Activated CD8-positive, alpha-beta memory T cell treated with anti-CD3 and anti-CD28 coated beads, Interleukin-2, amount 50 U/mL, for 4 hours (primary cell): ENCODE measurements at places on chromosomes 1 and 21.

GRCh38 chr1:52249831-52250230 lies 107.9 kb downstream of the ZFYVE9 start:
- DNase-seq = no peak

GRCh38 chr1:165686971-165687433 lies 11.4 kb downstream of the ALDH9A1 start:
- DNase-seq = no peak

DNA sequence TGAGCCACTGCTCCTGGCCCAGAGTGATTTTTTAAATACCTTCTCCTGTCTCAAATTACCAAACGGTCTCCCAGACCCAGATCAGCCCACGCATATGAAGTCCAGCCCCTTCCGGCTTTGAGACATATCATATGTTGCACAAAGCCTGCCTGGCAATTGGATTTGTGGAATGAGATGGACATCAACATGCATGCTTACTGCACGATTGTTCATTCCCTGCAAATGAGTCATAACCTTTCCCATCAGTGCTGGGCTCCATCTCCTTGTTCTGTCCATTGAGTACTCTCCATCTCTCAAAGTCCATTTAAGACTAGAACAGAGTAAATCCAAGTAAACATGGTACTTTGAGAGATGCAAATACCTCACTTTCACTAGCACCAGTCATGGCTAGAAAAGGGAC lies 612.2 kb upstream of the USP24 start:
- DNase-seq = no peak

DNA sequence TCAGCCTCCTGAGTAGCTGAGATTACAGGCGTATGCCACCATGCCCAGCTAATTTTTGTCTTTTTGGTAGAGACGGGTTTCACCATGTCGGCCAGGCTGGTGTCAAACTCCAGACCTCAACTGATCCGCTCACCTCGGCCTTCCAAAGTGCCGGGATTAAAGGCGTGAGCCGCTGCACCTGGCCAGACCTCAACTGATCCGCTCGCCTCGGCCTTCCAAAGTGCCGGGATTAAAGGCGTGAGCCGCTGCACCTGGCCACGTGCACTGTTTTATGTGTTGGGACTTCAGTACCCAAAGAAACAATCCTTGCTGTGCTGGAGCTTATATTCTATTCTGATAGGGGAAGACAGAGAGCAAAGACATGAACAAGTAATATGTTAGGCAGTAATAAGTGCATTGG lies 10.1 kb downstream of the TRAF5 start:
- no peak for DNase-seq

DNA sequence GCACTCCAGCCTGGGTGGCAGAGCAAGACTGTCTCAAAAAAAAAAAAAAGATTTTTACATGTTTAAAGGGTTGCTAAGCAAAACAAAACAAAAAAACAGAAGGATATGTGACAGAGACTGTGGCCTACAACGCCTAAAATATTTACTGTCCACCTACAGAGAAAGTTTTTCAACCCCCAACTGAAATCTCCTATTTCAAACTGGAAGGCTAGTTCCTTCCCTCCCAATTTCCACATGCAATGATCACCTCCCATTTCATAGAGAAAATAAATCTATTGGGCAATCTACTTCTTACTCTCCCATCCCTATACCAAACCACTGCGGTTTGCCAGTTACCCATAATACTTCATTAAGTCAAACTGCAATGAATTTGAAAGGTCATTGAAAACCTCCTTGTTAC lies 74.2 kb downstream of the ST3GAL3 start:
- no peak for DNase-seq
